ENCODE measurements at places on chromosomes 4 and X. TPM values are rescaled to one million over a fixed set of nuclear protein-coding genes. Genes with fewer than 3 reads are reported as not detected.

GRCh38 chr4:110994781-110995180 is 371.9 kb upstream of the PITX2 start:
- DNase-seq, result no peak

- no peak for DNase-seq
Observed at GRCh38 chr4:67687636-67688035, 13.3 kb downstream of the UBA6 start.

- DNase-seq, result no peak
Observed at GRCh38 chr4:168637872-168638756, 141.3 kb downstream of the PALLD start.

DNA sequence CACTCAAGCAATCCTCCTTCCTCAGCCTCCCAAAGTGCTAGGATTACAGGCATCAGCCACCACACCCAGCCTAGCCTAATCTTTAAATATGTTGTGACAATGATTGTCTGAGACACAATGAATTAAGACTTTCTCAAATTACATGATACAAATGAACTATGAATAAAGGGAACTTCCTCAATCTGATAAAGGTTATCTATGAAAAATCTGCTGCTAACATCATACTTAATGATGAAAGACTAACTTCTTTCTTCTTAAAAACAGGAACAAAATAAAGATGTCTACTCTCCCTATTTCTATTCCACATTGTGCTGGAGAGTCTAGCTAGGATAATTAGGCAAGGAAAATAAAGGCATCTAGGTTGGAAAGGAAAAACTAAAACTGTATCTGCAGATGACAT is 60.0 kb downstream of the PDHA1 start:
- no peak for DNase-seq

GRCh38 chrX:10685923-10686595 is 65.7 kb upstream of the MID1 start:
- DNase-seq, result no peak

- no peak for DNase-seq
Observed at GRCh38 chr4:87192145-87192919, 28.1 kb downstream of the KLHL8 start.

CXorf51A gene
- polyA plus RNA-seq, result not detected

DNA sequence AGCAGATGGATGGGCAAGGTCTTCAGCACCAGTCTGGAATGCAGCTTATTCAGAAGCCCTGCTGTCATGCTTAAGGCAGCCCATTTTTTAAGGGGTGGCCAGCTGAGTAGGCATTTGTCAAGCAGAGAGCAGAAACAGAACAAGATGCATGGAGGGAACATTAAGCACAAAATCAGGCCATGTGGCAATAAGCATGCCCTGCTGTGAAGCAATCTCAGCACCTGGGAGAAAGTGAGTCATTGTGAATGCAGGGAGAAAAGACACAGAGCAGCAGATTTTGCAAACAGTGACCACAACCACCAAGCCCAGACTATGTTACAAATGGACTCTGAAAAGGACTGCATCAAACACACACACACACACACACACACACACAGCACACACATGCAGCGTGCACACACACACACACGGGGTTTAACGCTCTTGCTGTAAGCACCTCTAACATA is 94.1 kb upstream of the GALNT7 start:
- DNase-seq, result no peak

DNA sequence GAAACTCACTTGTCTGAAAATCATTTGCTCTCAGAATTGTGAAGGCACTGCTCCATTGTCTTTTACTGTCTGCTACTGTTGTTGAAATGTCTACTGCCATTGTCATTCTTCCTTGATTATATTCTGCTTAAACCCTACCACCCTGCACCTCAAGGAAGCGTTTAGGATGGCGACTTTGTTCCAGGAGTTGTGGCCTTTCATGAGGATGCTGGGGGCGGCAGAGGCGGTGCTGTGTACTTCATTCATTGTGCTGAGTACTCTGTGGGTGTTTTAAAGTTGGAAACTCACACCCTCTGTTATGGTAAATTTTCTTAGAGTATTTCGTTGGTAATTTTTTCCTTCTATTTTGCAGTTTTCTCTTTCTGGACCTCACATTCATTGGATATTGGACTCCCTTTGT is 258.9 kb downstream of the TENM3 start:
- no peak for DNase-seq

GATA1 gene
- polyA plus RNA-seq, result not detected

DNA sequence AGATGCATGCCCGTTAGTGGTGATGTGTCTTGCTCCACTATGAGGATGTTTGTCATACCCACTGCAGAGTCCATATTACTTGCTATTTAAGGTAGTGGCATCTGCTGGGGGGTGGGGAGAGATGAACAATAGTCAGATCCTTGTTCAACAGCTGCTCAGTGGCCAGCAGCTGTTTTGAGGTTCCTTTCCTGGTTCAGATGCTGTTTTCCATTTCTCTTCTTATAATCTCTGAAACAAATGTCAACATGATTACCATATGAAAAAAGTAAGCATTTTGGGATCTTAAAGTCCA is 1567.9 kb upstream of the TENM3 start:
- no peak for DNase-seq

- no peak for DNase-seq
Observed at GRCh38 chr4:173370130-173370476, 651 bp upstream of the SAP30 start.

DNA sequence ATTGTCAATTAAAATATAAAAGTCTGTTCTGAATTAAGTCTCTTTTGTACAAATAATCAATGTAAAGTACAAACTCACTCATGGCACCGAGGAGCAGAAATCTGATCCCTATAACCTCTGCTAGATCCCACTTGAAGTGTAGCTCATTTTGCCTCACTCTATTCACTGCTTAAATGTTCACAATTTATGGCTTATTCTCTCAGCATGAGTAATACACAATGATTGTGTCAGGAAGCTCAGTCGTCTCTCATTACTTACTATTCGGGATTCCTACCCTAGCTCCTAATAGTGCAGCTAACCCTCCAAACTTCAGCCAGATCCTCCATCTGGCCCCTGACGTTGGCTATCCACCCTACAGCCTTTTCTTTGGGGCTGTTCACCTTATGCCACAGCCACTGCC is 4.7 kb upstream of the AMMECR1 start:
- DNase-seq, result no peak

- no peak for DNase-seq
Observed at GRCh38 chrX:43655151-43656004, 721 bp upstream of the MAOA start.

DNA sequence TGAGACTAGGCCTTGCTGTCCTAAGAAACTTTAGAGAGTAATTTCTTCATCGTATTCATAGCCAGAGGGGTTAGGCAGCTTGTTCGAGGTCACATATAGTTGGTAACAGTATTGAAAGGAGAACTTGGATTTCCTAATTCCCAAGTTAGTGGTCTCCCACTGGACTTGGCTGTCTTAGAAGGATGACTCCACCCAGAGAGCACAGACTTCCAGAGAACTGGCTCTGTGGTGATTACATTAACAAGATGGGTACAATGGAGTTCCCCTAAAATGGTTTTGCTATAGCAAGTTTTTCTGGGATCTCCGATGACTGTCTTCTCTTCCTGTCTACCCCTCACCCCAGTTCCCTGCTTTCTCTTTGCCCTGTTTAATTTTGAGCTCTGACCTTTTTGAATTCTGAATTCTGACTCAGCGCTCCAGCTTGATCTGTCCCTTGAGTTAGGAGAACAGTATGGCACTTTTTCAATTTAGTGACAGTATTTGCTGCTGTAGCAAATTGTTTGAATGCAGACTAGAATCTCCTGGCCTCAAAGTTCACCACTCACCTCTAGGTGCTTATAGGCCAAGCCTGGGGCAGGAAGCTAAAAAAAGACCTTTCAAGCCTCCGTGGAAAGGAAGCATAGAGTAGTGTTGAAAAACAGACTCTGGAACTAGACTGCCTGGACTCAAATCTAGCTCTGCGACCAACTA is 6.9 kb downstream of the MSN start:
- no peak for DNase-seq

VEGFD gene
- polyA plus RNA-seq, result 1.2 TPM

ARHGEF38 gene
- polyA plus RNA-seq, result 0.13 TPM

LRCH2 gene
- polyA plus RNA-seq, result 6.4 TPM
